Fibroblast of villous mesenchyme (primary cell): ENCODE measurements at places on chromosomes 11 and 22. TPM values are rescaled to one million over a fixed set of nuclear protein-coding genes. Genes with fewer than 3 reads are reported as not detected.
A peak's percentile ranks its signal among the peaks of the same experiment; 100 is the strongest.

GRCh38 chr11:66100272-66101065, 30.4 kb downstream of the PACS1 start:
- DNase-seq: no peak

DNA sequence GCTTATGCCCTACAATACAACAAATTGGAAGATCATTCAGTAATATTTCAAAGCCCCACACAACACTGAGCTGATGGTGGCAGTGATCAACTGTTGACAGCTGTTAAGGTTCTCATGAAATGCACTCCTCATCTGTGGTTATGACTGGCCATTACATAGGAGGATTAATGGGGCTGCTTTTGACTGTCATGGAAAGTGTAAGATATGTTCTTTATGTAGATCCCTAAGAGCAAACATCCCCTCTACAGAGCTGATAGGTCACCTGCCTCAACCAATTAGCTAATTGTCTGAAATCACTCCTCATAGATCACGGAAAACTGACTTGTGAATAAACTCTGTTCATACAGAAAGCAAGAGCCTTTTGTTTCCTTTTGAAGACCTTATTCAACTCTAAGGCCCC, 78.1 kb downstream of the GAB2 start:
- no peak for DNase-seq

- no peak for DNase-seq
Observed at GRCh38 chr22:44730022-44730393, 22.4 kb upstream of the ARHGAP8 start.

GRCh38 chr11:363948-364761, 5.1 kb upstream of the B4GALNT4 start:
- no peak for DNase-seq

GRCh38 chr11:71153005-71153390, 99.4 kb downstream of the SHANK2 start:
- DNase-seq: peak; percentile 49

DNA sequence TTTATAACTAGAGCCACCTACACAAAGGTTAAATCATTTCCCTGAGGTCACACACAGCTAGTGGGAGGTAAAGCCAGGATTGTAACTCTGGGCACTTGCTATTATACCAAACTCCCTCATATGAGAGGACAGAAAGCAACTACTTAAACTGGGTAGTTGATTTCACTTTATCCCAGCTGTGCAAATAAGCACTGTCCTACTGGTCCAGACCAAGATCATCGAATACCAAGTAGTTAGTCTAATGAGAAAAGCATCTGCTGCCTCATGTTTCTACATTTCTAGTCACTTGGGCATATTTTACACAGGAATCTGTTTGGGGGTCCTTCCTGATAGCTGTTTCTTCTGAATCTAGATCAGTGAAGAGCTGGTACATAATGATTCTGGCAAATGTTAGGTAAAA, 178.6 kb upstream of the NARS2 start:
- no peak for DNase-seq

DNA sequence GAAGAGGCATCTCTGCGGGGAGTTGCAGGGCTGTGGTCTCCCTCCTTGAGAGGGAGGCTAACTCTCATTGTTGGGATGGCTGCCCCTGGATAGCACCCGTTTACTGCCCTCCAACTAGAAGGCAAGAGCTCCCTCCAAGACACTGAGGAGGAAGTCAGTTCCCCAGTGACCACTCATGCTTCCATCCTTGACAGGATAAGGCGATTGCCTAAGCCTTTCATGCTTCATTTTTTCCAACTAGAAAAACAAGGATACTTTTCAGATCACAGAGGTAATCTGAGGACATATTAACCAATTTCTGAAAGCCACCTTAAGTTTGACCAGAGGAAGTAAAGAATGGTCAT, 186.6 kb downstream of the MAML2 start:
- DNase-seq: no peak

KLHDC7B gene
- total RNA-seq: 0.32 TPM in 1 of 2 replicates, not detected in the other

DNA sequence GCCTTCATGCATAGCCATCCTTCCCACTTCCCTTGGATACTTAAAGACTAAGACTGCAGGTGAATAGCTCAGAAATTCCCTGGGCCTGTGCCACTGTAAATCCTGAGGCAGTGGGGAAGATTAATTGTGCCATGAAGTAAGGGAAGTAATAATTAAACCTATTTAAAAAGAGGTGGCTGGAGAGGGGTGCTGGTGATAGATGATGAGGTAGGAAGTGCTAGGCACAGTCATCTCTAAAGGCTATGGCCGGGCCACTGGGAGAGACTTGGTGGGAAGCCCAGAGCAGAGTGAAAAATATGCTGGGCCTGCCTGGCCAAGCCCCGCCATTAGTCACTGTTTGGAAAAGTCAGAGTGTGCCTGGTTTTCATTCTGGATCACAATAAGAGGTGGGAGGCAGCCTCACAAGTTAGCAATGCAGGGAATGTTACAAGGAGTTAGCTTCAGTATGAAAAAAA, 197.2 kb upstream of the PITPNB start:
- peak; percentile 64 for DNase-seq

GRCh38 chr11:2576549-2576948, 123.2 kb downstream of the KCNQ1OT1 start:
- no peak for DNase-seq

DNA sequence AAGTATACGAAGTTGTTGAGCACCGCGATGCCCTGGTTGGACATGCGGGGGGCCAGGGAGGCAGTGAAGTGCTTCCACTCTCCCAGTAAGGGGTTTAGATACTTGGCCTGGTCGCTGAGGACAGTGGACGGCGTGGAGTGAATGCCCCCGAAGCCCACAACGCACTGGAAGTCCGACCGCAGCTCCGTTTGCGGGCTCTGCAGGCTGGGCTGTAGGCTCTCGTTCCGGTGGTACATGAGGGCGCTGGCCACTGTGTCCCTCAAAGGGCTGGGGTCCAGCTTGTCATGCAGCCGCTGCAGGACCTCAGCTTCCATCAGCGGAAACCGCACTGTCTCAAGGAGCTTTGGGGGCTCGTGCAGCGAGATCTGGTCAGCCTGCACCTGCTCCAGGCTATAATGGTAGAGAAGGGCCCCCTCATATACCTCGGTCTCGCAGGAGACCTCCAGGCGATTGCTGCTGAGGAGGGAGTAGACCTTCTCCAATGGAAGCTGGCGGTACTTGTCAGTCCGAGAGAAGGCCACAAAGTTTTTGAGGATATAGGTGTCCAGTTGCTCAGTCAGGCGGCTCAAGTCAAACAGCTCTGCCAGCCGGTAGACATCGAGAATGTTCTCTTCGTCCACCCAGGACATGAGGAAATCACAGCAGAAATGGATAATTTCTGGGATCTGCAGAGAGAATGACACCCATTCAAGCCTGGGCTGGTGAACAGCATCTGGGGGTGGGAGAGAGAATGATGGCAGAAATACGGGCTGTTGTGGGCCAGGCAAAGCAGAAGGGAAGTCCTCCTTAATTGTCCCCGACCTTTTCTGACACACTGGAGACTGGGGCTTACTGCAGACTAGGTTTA, 27.5 kb upstream of the SCARF2 start:
- DNase-seq: no peak

- DNase-seq: no peak
Observed at GRCh38 chr11:103898065-103898464, 138.4 kb upstream of the DDI1 start.

MCHR1 gene
- total RNA-seq: 0.32 and 0.43 TPM in 2 replicates
